ENCODE measurements at places on chromosomes 2 and 18. TPM values are rescaled to one million over a fixed set of nuclear protein-coding genes. Genes with fewer than 3 reads are reported as not detected.

GRCh38 chr2:95073856-95074662 is 47.5 kb downstream of the MRPS5 start:
- peaks cover 18% of the 10 kb centered on the region for H3K27me3 ChIP-seq
- H3K27ac ChIP-seq: no peak overlapping the region
- H3K4me1 ChIP-seq: peaks cover 9% of the 10 kb centered on the region
- no peak overlapping the region for H3K4me3 ChIP-seq
- no peaks in the 10 kb centered on the region for H3K36me3 ChIP-seq

DNA sequence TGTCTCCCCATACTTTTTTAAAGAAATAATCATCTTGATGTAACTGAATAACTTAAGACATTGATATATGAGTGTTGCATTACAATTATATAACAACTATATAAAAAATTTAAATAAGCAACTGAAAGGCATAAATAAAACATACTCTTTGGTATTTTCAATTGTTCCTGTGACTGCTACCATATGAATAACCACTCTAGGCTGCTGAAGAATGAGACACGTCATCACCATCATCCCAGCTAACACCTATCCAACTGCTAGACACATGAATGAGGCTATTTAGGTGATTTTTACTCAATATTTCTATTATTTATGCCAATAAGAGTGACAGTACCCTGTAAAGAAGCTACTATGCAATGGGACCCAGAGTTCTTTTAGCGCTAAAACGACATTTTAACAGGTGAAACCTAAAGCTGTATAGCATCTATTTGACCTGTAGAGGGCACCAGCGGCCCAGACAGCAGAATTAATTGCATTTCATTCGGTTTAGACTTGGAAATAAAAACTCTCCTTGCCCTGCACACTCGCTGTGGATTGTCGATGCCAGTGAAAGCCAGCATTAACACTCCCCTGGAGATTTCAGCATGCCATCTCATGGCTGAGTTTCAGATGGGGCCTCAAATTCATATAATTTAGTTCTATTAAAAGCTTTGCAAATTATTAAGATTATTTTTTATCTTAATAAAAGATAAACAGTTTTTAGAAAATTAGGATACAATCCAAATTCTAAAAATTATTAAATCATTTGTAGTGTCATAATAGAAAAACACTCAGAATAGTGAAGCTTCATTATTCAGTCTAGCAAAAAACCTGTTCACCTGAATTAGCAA is 89.4 kb upstream of the MAP2 start:
- H3K27ac ChIP-seq: no peak overlapping the region
- DNase-seq: peak; percentile 40
- no peak overlapping the region for H3K4me3 ChIP-seq
- peaks cover 7% of the 10 kb centered on the region for H3K27me3 ChIP-seq

DNA sequence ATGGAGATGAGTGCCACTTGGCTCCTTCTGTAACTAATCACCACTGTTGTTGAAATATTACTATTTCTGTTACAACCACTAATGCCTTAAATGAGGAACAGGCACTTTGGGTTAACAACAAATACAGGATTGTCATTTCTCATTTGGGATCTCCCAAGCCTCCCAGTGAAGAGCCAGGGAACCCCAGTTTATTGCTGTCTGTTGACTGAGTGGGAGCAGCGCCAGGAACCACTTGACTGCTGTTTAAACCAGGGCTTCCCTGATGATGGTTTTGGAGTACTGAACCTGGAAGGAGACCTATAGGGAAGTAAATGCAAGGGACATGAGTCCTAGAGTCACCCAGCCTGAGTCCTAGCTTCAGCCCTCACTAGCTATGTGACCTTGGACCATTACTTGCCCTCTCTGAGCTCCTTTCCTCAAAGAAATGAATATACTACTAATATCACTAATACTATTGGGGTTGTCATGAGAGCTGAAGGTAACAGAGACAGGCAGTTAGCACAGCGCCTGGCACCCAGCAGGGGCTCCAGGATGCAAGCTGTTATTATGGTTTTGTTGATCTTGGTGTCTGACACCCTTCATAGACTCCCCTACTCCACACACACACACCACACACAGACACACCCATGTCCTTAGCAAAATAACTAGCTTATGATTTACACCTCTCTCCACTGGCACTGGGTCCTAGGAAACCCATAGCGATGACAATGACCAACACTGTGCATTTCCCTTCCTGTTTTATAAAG is 104.2 kb upstream of the FZD7 start:
- H3K4me3 ChIP-seq: no peak overlapping the region
- DNase-seq: no peak
- no peak overlapping the region for H3K27ac ChIP-seq
- peaks cover 15% of the 10 kb centered on the region for H3K27me3 ChIP-seq

- H3K36me3 ChIP-seq: peaks cover under 1% of the 10 kb centered on the region
- no peaks in the 10 kb centered on the region for H3K27me3 ChIP-seq
- no peak overlapping the region for H3K4me3 ChIP-seq
- H3K4me1 ChIP-seq: peaks cover 4% of the 10 kb centered on the region
- H3K27ac ChIP-seq: no peak overlapping the region
Measured at GRCh38 chr2:17630089-17630488, 89.6 kb downstream of the VSNL1 start.

DNA sequence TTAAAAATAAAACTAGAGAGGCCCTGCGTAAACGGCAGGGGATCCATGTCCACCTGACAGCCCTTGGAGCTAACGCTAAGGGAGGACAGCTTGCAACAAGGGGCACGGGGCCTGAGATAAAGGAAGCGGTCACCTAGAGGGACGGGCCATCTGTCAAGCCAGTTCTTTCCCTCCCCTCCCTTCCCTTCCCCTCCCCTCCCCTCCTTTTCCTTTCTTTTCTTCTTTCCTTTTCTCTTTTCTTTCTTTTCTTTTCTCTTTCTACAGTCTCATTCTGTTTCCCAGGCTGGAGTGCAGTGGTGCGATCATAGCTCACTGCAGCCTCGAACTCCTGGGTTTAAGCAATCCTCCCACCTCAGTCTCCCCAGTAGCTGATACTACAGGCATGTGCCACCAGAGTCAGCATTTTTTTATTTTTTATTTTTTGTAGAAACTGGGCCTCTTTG is 34.5 kb upstream of the CTAGE1 start:
- peaks cover 19% of the 10 kb centered on the region for H3K4me1 ChIP-seq
- peak overlapping the region; percentile 17 for H3K27ac ChIP-seq
- H3K27me3 ChIP-seq: peaks cover 6% of the 10 kb centered on the region
- peaks cover 5% of the 10 kb centered on the region for H3K36me3 ChIP-seq
- H3K4me3 ChIP-seq: no peak overlapping the region
- DNase-seq: no peak

The SLC19A3 gene
- 36.4 TPM for total RNA-seq

The CNDP1 gene
- total RNA-seq: 0.29 TPM
